ENCODE measurements at places on chromosomes 2 and 18.

- ATAC-seq: no peak
Measured at GRCh38 chr2:40348038-40348437, 103.9 kb downstream of the SLC8A1 start.

DNA sequence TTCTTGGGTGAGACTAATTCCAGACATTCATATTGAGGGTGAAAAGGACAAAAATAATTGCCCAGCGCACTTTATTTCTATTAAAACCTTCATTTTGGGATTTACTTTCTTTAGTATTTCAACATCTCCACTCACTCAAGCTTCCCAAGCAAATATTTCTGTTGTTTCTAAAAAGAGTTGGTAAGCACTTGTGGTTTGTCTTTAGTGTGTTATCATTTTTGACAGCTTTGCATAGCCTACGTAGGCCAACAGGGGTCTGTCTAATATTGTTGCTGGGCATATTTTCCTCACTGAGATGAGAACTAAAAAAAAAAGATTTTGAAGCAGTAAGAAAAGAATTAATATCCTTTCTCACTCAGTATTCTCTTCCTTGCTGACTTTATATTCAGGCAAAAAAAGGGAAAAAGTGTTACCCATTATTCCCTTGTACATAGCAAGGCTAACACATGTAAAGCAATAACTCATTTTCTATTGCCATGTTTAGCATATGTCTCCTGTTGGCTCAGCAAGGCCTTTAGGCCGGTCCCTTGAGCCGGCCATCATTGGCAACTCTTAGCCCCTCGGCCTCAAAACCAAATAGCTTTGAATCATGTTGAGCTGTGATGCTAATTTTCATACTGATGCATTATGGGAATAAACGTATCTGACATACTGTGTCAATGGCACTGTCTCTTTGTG is 494.2 kb downstream of the ARHGAP15 start:
- ATAC-seq: 0 out of 3 replicates have a peak, but pooled peaks have one; percentile 22

DNA sequence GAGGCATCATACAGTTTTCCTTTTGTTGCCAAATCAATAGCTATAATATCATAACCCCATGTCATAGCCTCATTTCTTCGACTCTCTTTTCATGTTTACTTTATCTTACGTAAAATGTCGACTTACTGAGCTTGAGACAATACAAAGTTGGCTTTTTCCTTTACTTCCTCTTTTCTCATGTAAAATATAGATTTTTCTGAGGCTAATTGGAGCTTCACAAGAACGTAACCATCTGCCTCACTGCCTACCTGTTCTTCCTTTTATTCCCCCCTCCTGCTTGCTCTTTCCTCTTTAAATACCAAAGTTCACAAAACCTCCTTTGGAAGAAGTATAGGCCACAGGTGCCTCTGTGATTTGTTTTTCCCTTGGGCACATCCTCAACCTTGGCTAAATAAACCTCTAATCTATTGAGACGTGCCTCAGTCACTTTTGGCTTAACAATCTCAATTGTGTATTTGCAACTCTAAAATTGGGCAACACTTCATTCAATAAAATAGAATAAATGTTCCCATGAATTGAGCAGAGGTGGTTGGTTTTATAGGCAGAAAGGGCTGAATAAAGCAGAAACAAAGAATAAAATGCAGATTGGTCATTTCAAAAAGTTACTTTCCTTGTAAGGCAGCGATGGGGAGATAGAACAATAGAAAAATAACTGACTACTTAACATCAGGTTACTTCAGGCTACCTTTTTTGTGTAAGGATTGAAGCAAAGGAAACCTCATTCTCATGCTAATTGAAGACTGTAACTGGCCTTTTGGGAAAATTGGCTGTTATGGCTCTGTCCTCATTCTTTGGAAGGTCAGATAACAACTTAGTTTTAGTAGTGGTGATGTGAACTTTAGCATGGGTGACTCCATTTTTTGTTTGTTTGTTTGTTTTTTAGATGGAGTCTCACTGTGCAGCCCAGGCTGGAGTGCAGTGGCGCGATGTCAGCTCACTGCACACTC is 21.3 kb downstream of the COMMD1 start:
- ATAC-seq: no peak

GRCh38 chr2:119735565-119735964 is 24.2 kb upstream of the PTPN4 start:
- ATAC-seq: no peak

DNA sequence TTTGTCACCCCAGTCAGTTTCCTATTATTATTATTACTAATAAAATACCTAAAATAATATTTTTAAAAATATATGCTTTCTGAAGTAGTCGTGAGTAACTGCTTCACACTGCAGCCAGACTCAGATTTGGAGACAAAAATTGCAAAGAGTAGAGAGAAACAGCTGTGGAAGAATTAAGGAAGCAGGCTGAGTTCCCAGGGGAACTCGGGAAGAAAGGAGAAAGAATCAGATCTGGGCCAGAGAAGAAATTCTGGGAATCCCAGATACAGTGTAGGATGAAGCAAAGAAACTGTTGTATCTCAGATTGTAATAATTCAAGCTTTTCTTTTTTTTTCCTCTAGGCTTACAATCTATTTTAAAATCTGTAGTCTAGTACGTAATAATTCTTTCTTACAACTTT is 182.3 kb downstream of the FTCDNL1 start:
- no peak for ATAC-seq

Measured in SK-N-SH treated with all-trans-retinoic acid at 6 μM for 48 hours (cell line).